Mesenchymal stem cell (in vitro differentiated cells and primary cell): ENCODE measurements at places on chromosomes 1 and 21.

DNA sequence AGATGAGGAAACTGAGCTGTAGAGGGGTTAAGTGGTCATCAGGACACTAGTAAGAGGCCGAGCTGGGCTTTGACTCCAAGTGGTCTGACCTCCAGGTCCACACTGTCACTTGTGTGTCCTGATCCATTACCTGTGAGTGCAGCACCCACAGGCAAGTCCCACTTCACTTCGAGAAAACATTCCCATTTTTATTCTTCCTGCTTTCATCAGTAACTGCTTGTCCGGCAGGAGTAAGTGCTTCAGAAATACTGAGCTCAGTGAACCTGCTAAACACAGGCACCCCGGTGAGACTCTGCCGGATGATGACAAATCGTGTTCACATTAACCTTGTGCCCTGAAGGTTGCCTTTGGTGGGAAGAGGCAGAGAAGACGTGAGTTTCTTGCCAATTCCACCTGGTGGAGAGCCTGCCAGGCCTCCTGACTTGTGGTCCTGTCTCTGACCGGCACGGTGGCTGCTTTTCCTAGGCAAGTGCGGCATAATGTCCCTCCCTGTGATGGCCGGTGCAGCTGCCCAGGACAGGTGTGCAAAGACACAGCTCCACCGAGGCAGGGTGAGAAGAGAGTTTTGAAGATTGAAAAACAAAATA, 29.4 kb downstream of the ZBTB18 start:
- no peak for DNase-seq

- peak; percentile 83 for DNase-seq
Observed at GRCh38 chr1:172969611-172970010, 81.1 kb downstream of the TNFSF18 start.

DNA sequence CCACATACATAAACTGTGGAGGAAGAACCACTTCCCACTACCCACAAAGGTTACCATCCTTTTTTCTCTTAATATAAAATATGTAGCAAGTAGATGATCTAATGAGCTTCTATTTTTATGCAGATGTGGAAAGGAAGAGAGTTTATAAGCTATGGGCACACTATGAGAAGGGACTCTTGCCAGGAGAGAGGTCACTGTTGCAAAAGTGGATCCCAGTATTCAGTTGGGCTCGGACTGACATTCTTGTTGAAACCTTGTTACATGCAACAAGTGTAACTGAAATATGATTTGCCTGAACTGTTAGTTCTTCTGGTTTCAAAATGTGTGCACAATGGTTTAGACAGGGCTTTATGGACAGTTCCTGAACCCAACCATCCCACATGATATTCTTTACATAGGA, 397.4 kb upstream of the PKN2 start:
- no peak for DNase-seq

DNA sequence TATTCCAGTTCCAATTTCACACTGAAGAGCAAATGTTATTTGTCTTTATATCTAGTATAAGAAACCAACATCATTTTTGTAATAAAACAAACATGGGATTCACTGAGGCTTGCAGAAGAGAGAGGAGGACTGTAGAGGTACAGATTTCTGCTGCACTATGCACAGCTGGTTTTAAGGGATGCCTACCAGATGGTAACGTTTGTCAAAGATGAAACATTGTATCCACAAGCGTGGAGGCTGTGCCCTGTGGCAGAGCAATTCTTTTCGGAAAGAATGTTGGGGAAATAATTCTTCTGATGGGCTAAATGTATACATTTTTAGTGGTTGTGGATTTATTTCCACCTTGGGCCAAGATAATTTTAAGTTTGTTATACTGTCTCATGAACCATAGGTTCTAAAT, 272.4 kb downstream of the DUSP10 start:
- no peak for DNase-seq

GRCh38 chr1:44401256-44402228, 3.5 kb upstream of the RNF220 start:
- DNase-seq = no peak

DNA sequence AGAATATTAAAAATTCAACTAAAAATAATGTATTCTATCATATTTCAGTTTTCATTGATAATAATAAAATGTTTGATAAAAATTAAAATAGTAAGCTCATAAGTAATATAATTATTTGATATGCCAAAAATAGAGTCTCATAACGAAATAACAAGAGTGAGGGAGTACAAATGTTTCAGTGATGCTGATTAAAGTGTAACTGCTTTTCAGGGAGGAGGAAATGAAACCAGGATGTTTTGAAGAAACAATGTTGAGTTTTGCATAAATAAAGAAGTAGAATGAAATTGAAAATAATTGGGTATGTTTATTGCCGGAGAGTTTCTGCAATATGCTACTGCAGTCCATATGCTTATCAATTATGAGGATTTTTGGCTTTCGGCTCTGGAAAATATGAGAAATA, 1159.8 kb upstream of the ADGRL2 start:
- no peak for DNase-seq

DNA sequence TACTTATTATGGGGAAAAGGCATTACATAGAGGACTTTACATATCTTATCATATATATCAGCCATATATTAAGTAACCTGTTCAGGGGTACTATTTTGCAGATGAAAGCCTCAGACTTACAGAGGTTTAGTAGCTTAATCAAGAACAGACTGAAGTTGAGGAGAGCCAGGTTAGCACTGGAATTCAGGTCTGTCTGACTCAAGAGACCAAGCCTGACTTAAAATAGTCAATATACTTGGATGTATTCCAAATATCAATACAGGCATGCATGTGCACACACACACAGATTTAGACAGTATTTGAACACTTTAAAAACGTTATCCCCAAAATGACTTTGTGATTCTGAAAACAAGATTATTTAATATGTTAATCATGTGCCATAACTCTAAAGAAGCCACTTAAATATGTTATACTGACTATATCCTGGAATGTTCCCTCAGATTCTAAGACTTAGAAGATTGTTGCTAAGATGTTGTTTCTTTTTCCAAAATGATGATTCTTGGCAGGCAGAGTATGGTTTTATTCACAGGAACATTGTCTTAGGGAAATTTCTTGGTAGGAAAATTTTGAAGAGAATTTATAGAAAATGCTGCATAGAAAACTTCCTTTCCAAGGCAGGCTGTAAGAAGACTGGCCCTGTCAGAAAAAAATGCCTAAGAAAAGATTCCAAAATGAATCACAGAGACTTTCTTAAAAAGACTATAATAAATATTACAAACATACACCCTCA, 61.6 kb downstream of the ADAMTS1 start:
- no peak for DNase-seq

GRCh38 chr1:243293941-243294722, 38.3 kb downstream of the SDCCAG8 start:
- peak; percentile 31 for DNase-seq

- peak; percentile 38 for DNase-seq
Observed at GRCh38 chr21:14403681-14404318, 20.9 kb upstream of the HSPA13 start.

- DNase-seq = no peak
Observed at GRCh38 chr1:185463011-185463410, 146.0 kb upstream of the IVNS1ABP start.

- DNase-seq = no peak
Observed at GRCh38 chr21:45578176-45578801, 36.0 kb upstream of the SLC19A1 start.
